ENCODE measurements at places on chromosomes 12 and 14.

- no peak for DNase-seq
Measured at GRCh38 chr12:31325524-31325875, 450 bp downstream of the SINHCAF start.

- DNase-seq: no peak
Measured at GRCh38 chr12:12513416-12514006, 49.2 kb downstream of the DUSP16 start.

DNA sequence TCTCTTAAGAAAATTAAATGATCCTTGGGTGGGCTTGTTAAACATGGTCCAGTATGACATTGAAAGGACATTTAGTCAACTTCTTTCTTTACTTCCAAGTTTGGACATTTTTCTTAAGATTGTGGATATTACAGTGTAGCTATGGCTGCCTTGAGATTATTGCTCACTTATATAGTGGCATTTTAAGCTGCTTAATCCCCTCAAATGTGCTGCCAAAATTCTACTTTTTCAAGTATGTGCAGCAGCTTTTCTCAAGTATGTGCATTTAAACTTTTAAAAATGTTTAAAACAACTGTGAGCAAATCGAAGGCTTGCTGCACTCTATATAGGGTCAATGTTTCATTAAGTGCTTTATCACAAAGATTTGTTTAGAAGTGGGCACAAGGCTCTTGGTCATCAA is 7.4 kb downstream of the TXNRD1 start:
- no peak for DNase-seq

- DNase-seq: no peak
Measured at GRCh38 chr14:98791661-98792060, 480.3 kb downstream of the BCL11B start.

GRCh38 chr14:74932401-74932901 is 9.4 kb upstream of the RPS6KL1 start:
- DNase-seq: peak; percentile 58

- DNase-seq: no peak
Measured at GRCh38 chr14:81681541-81681940, 147.9 kb upstream of the SEL1L start.

GRCh38 chr12:124131659-124132058 is 158.6 kb downstream of the ZNF664 start:
- DNase-seq: no peak

DNA sequence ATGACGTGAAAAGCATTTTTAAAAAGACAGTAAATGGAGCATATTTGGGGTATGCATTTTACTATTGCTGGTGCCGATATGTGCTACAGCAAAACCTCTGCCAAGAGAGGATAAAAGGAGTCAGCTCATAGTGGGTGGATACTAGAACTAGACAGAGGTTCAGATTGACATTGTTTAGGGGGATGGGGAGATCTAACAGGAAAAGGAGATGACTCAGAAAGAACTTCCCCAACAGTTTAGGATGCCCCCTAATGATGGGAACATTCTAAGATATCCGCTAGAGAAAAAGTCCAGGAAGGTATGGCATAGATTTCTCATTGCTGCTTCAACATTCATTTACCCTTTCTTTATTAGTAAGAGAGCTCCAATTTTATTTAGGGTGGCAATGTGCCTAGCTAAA is 110.5 kb upstream of the CLEC14A start:
- DNase-seq: no peak

DNA sequence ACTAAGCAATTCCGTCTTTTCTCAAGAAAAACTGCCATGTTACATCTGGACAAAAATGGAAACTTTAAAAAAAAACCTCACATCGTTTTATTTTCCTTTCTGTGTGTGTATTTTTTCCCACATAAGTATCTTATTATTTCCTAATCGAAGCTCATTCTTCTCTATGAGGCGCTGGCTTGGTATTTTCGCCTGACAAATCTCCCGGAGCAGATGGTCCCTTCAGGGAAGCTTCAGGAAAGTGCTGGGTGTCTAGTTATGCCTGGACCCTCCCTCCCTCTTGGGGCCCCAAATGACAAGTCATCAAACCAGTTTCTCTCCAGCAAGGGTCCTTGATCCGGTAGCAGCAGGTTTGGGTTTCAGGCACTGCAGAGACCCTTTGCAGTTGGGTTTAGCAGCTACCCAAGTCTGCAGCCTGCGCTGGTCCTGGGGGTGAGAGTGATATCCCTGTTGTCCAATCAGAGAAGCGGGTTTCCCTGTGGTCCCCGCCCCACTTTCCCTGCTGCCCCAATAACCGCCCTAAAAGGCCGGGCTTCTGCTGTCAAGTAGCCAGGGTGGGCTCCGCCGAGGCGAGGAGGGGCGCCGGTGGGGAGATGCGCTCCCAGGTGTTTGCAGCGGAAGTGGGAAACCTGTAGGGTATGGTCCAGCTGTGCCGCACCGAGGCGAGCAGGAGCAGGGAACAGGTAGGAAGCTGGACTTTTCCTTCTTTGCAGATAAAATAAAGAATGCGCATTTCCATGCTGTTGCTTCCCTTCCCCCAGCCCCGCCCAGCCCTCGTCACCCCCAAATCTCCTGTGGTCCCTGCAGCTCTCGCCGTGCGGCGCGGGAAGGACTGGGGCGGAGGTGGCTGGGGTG is at the start of gene CNTN1:
Gene CNTN1 (plus strand): TSS at position 527 of the 852 bp plus-strand sequence.
- no peak for DNase-seq

DNA sequence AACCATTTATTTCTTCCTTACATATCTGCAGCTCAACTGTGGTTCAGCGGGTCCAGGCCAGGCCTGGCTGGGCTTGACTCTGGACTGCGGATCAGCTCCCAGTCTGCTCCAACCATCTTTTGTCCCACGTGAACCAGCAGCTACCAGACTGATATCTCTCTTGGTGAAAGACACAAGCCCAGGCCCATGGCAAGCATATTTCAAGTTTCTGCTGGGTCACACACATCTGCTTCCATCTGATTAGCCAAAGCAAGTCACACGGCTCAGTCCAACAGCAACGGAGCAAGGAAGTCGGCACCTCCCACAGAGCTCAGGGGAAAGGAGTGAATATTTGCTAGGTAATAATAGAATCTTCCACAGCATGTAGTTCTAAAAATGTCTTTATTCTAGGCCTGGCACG is 24.7 kb upstream of the MARK3 start:
- DNase-seq: no peak

DNA sequence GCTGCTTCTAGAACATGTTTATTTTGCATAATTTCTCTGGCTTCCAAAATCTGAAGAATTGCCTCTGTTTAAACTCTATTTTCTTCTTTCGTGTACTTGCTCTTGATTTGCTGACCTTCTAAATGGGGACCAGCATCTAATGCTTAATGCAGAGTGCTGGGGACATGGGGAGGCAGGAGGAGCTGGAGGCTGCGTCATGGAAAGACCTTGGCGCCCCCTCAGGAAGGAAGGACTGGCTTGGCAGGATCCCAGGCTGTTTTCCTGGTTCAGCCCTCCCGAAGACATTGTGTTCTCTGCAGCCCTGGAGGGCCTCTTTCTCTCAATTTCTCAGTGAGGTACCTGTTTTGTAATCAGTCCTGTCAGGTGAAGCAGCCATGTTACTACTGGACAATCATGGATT is 5.5 kb downstream of the PRKCH start:
- DNase-seq: no peak

DNA sequence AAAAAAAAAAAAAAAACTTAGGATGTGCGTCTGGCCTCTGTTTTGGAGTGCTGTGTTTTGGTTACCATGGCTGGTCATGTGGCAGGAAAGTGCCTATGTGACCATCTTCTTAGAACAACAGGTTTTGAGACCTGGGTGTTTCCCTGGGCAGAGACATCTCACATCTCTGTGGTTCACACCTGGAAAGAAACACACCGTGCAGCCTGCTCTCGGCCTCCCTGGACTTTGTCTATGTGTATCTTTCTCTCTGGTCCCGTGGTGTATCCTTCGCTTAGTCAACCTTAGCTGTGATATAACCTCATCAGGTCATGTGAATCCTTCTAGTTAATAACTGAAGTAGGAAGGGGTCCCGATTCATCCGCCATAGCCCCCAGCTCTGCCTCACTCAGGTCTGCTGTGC is 22.6 kb downstream of the ACADS start:
- DNase-seq: no peak

GRCh38 chr12:49616533-49617219 is 6.7 kb upstream of the PRPF40B start:
- DNase-seq: no peak

DNA sequence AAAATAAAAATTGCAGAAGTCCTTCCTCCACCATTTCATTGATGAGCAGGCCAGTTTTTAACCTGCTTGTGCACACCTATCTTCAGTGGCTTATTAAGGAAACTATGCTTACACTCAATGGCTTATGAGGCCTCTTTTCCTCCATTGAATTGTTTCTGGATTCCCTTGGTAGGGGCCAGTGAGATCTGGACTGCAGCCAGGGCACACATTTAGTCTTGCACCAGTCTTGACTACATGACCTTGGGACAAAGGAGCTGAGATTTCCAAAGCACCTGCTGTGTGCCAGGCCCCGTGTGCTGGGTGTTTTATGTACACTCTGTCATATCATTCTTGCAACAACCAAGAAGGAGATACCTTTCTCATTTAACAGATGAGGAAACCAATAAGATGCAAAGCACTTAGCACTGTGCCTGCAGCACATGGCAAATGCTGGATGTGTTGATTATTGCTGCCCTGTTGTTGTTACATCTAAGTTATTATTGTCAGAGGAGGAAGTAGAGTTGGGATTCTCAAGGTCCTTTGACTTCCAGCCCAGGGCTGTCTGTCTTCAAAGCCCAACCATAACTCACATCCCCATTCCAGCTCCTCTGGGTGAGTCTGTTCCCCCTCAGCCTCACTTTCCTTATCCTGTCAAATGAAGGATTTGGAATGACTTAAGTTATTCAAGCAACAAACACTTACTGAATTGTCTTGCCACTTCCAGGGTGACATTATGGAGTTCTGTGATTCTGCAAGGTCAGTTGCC is 31.6 kb upstream of the RIN3 start:
- peak; percentile 27 for DNase-seq

DNA sequence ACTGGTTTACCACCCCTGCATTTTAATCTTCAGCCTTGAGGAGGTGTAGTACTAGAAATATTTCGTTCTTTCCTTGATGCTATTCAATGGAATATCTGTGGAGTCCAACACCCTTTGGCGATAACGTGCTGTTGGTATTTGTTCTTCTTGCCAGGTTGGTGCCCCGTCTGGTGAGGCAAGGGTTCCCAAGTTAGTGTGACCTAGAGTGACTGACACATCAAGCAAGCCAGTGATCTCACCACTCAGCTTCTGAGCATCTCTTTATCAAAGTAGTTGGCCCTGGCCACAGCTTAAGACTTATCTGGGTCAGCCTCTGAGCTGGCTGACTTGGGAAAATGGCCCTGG is 60.2 kb downstream of the PLXNC1 start:
- no peak for DNase-seq

- no peak for DNase-seq
Measured at GRCh38 chr12:26164118-26164517, 31.3 kb upstream of the SSPN start.

DNA sequence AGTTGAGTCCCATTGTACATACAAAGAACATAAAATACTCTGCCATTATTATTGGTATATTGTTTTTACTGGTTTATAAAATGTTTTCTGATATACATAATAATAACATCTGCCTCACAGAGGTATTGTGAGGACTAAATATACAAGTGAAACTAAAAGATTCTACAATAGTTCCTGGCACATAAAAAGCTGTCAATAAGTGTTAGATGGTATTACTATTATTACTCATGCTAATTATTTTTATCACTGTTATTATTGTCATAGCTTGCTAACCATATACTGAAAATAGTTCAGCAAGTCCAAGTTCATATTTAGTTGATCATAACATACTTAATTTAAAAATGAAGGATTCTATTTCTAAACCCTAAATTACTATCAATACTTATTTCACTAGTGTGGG is 34.4 kb downstream of the BTG1 start:
- no peak for DNase-seq

DNA sequence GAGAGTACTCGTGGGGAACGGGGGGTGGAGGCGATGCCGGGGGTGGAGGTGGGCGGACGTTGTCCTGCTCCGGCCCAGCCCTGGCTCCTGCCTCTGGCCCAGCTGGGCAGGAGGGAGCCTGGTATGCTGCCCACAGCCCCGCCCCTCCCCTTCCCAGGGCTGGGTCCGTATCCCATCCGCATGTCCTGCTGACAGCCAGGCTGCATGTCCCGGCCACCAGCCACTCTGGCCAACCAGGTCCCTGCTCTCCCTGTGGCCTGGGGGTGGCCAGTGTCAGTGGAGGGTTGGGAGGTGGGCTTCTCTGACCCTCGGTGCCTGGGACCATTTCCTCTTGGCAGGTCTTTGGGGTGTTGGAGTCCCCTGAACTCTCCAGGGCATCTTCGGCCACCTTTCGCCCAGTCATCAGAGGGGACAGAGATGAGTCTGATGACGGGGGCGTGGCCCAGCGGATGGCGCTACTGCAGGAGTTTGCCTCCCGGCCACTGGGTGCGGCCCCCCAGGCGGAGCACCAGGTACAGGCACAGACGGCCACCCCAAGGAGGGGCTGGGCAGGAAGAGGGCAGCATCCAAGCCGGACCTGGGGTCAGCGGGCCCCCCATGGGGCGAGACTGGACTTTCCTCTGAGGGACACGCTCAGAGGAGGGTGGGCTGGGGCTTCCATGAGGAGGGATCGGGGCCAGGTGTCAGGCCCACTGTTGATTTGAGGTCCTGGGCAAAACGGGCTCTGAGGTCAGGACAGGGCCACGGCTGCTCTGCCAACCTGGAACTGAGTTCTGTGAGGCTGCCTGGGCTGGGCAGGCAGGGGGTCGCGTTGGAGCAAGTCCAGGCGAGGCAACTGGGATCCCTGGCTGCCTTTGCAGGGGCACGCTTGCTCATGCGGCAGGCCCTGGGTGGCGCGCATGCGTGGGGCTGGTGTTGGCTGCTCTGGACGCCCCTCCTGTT is 20.2 kb downstream of the CEP170B start:
- no peak for DNase-seq

GRCh38 chr14:96710060-96710666 is 87.0 kb upstream of the VRK1 start:
- no peak for DNase-seq

DNA sequence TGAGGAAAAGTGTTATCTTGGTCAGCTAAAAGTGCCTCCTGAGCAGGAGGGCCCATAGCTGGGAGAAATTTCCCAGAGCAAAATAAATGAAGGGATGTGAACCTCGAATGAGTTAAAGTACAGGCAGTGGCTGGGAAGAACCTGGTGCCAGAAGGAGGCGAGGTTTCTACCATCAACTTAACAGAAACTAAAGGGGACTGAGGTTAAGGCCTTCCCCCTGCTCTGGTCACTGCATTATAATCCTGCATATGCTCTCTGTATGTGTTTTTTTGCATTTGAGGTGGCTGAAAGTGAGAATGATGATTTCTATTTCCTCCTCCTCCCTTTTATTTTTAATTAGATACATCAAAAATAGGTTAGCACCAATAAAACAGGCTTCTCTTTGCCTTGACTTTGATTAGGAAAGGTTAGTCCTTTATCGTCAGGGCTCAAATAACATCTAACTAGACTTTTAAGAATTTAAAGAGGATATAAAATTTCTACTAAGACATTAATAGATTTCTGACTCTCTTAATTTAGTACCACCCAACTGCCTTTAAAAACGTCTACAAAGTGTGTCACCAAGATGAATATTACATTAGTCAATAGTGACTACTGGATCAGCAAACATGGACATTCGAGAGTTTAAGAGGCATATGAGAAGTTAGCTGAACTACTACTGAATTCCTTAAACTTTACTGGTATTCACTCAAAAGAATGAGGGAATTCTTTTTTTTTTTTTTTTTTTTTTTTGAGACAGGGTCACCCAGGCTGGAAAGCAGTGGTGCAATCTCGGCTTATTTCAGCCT is 49.2 kb downstream of the GALNT4 start:
- DNase-seq: no peak
